ENCODE measurements at places on chromosomes 11 and 22.

- no peak for DNase-seq
Measured at GRCh38 chr11:101497291-101497690, 86.5 kb downstream of the TRPC6 start.

DNA sequence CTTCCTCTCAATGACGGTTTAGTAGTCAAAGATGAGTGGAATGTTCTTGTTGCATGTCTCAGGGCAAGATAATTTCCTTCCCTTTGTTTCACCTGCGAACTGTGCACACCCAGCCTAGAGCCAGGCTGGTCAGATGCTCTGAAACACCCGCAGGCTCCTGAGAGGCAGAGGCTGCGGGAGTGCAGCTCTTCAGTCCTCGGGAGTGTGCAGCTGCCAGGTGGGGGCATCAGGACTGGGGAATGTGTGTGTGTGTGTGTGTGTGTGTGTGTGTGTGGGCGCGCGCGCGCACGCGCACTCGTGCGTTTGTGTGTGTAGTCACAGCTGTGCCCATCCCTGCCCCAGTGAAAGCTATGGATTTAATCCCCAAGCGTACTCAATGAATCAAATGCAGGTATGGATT lies 136.2 kb upstream of the NTM start:
- no peak for DNase-seq

DNA sequence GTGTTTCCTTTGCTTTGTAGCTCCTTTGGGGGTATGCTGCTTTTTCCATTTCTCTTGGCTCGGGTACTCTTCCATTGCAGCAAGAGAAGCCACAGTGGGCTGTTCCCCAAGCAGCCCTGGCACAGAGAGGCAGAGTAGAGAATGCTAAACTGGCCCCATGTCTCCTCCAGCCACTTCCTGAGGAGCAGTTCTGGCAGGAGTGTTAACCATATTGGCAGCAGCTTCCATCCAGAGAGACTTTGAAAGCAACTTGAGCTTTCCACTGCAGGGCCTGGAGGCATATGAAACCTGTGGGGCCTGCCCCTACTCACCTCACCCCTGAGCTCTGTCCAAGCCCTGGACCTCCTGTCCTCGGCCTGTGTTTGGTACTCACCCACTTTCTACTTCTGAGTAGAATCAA lies 61.8 kb downstream of the ALX4 start:
- no peak for DNase-seq

- no peak for DNase-seq
Measured at GRCh38 chr11:78200061-78200460, 11.3 kb downstream of the USP35 start.
